Stimulated activated CD8-positive, alpha-beta memory T cell treated with anti-CD3 and anti-CD28 coated beads, Interleukin-4, amount 100 ng/mL, for 1 hour (primary cell): ENCODE measurements at places on chromosomes 5 and 9.

GRCh38 chr5:68149189-68149588, 66.4 kb upstream of the PIK3R1 start:
- DNase-seq = no peak

DNA sequence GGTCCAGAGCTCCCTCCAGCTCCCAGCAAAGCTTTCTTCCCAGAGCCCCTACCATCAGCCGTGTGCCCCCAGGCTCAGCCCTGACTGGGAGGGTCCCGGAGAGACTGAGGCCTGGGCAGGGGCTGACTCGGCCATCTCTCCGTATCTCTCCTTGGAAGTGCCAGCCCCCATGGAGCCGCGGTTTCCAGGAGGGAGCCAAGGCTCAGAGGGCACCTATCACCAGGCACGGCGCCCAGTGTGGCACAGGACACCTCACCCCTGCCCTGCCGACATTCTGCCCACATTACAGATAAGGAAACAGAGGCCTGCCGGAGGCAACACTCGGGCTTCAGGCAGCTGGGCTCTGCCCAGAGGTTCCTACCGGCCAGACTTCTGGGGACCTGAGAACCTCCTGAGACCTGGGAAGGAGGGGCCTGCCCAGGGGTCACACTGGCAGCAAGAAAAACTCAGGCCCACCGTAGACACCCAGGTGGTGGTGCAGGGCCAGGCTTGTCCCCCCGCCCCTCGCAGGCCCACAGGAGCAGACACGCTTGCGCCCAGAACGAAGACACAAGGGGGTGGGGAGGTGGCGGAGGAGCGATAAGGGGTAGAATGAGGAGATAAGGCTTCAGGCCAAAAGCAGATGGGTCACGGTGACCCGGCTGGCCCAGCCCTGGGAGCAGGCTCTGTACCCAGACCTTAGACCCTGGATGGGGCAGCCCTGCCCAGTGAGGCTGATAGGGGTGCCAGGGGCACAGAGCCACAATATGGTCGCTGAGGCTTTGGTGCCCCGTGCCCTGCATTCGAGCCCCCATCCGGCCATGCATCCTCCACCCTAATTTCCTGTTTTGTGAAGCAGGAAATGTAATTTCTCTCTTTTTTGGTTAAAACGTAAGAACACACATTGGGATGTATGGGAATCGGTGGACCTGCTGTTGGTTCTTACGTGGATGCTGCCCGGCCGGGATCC, 11.8 kb downstream of the NR5A1 start:
- no peak for DNase-seq

- DNase-seq = no peak
These were observed 341.8 kb upstream of the KIF2A start for GRCh38 chr5:61964201-61964600.

DNA sequence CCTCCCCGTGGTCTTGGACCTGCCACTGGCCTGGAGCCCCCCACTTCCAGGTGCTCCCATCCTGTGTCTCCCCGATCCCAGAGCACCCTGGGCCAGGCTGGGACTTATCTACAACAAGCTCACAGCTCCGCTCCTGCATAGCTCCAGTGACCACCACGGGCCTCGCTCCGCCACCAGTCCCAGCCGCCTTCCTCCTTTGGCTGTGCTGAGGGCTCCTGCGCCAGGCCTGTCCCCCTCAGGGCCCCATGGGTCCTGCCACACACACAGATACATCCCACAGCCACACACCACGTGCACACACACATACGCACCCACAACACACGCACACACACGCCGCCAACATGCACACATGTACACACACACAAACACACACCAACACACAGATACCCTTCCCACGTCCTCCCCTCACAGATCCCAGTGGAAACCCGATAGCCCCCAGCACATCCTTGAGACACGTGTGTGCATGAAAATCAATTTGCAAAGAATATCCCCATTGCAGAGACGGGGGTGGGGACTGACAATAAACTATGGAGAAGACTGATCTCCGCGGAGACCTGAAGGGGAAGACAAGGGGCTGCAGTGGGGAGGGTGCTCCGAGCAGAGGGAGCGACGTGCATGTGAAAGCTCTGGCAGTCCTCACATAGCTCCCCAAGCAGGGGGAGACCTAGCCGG, 18.5 kb upstream of the LAMC3 start:
- DNase-seq = no peak

DNA sequence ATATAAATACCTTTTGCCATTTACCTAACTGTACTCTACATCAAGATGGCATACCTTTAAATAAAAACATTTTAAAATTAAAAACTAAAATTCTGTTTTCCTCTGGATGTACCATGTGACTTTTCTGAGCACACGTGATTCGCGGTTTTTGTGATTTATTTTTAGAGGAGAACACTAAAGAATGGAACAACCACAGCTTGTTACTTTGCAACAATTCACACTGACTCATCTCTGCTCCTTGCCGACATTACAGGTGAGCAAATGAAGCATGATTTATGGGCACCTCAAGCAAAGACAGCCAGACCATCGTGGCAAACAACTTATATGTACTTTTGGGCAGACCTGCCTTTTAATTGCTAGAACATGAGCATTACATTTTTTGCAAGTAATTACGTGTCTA, 61.3 kb downstream of the GDA start:
- DNase-seq = no peak

- no peak for DNase-seq
These were observed 227.7 kb downstream of the SMARCA2 start for GRCh38 chr9:2242831-2243330.
